ENCODE measurements at places on chromosomes 1 and 21.
A peak's percentile ranks its signal among the peaks of the same experiment; 100 is the strongest.

GRCh38 chr1:52159033-52159789, 17.3 kb downstream of the ZFYVE9 start:
- no peak for DNase-seq

- DNase-seq: no peak
These were observed 23.2 kb upstream of the QSOX1 start for GRCh38 chr1:180131510-180131909.

DNA sequence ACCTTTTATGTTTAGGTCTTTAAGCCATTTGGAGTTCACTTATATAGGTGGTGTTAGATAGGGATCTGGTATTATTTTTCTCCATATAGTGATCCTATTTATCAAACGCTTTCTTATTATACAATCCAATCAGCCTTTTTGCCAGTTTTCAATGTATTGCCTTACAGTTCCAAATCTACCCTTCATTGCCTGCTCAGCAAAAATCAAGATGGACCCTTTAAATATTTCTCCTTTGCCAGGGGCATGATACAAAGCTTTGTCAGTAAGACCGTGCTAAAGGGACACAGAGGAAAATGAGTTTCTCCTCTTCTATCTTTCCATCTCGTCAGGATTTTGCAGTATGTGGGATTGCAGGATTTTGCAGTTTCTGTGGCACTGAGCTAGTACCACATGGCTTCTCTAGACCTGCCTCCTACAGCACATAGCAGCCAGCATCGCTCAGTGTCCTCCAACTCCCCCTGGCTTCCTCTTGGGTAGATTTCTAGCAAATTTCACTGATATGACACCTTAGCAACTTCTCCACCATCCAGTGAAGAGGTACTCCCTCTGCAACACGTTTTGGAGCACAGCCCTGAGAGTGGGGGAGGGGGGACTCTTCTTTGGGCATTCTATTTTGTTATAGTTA, 22.5 kb upstream of the CAP1 start:
- DNase-seq: no peak

DNA sequence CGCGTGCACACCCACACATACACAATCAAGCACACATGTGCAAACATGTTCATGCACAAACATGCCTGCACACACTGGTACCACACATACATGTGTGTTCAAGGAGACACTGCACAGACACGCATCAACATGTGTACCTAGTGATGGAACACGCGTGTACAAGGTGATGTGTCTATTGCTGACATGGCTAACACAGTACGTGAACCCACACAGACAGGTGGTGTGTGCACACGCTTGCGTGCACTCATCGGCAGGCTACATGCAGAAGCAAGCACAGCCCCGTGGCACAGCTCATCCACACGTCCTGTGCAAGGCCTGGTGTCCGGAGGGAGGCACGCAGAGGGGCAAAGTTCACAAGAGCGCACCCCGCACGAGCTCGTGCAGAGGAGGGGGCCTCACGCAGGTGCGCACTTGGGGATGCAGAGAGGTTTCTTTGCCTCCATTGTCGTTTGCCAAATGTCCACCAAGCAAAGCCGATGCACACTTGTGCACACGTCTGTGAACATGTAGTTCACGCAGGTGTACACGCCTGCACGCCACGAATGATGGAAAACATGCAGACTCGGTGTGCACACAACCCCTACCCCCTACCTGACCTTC, 969 bp downstream of the ACAP3 start:
- DNase-seq: no peak

- DNase-seq: no peak
These were observed 226.5 kb downstream of the HMCN1 start for GRCh38 chr1:185960422-185961321.

DNA sequence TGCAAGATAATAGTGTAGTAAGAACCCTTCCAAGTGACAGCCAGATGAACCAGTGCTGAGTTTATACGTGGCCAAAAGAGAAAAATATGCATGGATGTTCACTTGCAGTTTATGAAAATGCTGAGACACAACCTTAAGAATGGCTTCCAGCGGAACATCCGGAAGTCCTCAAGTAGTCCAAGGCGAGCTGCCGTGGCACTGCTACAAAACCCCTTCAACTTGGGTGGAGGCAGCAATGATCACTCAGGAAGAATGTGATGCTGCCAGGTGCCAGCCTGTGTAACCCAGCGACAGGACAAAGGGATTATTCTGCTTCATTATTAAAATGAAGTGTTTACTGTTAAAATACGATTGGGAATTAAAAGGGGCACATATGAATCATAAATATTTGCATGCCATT, 179.6 kb downstream of the RUNX1 start:
- no peak for DNase-seq

DNA sequence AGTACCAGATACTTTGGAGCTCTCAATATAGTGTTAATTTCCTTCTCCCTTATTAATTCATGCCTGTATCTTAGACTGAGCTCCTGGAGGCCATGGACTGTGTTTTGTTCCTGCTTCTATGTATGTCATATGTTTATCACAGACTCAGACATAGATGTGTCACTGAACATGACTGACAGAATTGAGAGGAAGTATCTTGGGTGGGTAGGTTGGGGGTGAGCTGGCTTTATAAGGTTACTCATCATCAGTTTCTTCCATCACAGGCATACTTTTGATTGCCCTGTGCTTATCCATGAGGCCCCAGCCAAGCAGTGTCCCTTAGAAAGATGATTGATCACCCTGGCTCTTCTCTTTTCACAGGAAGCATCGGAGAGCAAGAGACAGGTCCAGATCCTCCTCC, 5.6 kb upstream of the SH3D21 start:
- no peak for DNase-seq

DNA sequence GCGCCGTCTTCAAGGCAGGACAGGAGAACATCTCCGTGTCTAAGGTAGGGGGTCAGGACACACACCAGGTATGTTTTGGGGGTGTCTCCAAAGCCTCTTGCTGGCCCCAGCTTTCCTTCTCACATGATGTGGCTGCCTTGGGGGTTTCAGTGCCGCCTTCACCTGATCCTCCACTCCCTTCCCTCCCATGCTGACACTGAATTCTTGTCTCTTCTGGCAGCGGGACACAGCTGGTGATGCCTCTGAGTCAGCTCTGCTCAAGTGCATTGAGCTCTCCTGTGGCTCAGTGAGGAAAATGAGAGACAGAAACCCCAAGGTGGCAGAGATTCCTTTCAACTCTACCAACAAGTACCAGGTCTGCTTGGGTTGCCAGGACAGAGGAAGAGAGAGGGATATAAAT, 13.5 kb downstream of the ATP1A2 start:
- DNase-seq: no peak

DNA sequence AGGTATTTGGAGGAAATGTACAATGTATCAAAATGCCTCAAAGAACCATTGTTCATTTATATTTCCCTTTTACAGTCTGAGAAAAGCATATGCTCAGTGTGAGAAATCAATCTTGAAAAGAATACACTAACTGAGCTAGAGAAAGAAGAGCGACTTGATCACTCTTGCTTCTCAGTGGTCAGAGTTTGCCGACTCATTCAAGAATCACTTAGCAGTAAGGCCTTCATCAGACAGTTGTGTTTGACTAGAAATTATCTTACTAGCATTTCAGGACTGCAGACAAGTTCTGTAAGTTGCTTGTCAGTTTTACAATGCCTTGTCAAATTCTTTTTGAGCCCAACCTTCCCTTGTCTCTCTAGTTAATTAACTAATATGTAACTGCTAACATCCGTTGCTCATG, 12.9 kb downstream of the RGS18 start:
- DNase-seq: no peak

DNA sequence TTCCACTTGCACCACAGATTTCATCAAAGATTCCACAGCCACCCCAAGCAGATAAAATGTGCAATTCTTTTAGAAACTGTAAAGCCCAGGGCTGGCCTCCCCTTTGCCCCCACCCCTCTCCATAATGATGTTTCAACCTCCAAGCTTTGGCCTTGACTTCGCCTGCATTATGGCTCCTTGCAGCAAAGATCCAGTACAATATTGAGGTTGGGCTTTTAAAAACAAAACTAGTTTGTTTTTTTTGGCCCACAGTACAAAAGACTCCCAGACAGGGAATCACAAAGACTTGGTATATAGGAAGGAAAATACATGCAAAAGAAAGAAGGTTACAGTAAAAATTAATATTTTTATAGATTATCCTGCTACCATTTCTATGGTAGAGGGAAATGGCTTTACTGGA, 356.5 kb upstream of the PTBP2 start:
- DNase-seq: no peak

- DNase-seq: no peak
These were observed 34.2 kb downstream of the CHD5 start for GRCh38 chr1:6145864-6146410.

DNA sequence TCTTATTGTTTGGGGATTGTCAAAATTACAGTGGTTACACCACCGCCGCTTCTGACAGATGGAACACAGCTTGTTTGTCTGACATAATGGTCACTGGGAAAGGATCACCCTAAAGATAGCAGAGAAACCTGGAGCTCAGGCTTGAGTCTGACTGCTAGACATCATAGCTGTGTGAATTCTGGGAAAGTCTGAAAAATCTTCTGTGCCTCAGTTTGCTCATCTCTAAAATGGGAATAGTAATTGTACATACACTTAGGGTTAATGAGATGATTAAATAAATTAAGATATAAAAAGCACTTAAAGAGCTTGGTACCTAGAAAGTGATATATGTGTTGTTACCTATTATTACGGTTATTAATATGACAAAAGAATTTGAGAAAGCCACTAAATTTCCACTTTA, 39.7 kb upstream of the NRIP1 start:
- DNase-seq: no peak

DNA sequence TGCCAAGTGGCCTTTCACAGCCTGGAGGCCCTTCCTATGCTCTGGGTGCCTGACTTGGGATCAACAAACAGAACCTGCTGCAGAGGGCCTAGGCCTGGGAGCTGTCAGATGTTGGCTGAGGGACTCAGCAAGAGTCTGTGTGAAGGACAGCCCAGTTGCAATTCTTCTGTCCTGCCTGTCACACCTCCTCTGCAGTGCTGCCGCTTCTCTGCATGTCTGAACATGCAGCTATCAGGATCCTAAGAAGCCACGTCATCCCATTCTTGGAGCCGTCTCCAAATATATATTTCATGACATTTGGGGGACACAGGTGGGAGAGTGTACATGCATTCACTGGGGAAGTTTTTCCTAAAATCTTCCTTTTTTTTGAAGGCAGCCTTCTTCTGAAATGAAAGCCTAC, 8.6 kb downstream of the FCAMR start:
- no peak for DNase-seq

GRCh38 chr1:43058545-43059360, 100.1 kb upstream of the SLC2A1 start:
- no peak for DNase-seq

- DNase-seq: peak; percentile 78
These were observed 471.4 kb downstream of the PTBP2 start for GRCh38 chr1:97192872-97193572.

DNA sequence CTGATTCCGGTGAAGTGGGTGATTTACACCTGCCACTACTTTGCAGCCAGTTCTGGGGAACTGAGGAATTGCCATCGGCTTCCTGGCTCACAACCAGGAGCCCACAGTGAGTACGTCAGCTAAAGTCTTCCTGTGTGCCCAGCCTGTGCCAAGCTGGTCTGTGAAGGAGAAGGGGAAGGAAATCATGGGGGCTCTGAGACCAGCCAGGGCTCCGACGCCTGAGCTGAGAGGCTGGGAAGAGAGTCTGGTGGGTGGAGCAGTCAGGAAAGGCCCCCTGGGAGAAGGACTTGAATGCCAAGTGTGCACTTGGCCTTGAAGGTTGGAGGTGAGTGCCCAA, 1.2 kb downstream of the LURAP1 start:
- no peak for DNase-seq

- no peak for DNase-seq
These were observed 176.7 kb downstream of the TRIM33 start for GRCh38 chr1:114334297-114334696.

DNA sequence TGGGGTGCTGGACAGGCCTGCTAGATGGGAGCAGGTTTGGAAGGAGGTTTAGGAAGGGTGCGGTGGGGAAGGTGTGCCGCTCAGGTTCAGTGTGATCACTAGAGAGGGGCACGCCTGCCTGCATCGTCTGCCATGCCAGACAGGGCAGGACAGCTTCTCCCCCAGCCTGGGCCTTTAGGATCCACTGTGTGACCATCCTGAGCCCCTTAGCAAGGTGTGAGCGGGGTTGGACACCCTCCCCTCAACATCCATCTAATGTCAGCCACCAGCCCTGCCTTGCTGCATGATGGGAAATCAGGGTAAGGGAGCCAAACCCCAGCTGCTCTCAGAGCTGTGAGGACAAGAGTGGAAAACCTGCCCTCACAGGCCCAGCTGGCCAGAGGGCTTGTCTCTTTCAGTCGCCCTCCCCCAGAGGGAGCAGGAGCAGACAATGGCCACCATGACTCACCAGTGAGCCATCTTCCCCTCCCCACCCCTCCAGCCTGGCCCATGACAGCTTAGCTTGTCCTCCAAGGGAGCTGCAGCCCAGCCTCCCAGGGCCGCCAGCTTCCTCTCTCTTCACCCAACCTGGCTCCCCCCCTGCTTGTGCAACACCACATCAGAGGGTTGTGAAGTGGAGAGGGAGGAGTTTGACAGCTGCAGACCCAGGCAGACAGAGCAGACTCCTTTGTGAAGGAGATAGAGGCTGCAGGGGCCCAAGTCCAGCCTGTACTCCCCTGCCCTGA, 37.0 kb downstream of the NUAK2 start:
- DNase-seq: no peak

Measured in Panc1 (cell line).